ENCODE measurements at places on chromosomes 3 and 15. TPM values are rescaled to one million over a fixed set of nuclear protein-coding genes. Genes with fewer than 3 reads are reported as not detected.

DNA sequence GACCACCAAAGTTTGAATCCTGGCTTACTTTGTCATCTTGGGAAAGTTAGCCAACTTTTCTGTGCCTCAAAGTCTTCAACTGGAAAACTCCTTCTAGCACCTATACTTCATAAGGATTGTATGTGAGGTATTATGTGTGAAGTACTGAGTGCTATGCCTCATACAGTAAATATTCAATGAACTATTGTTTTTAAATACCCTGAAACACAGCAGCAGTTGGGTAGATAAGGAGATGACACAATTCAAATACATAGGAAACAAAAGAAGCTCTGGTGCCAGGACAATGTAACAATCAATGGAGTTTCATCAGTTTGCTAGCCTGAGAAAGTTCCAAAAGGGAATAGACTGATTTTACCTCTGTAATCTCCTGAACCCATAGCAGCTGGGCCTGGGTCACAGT is 43.3 kb downstream of the TUBGCP4 start:
- DNase-seq: no peak

Gene CFAP92
- total RNA-seq: 1.2 TPM

Gene TRH
- not detected for total RNA-seq

GRCh38 chr15:34696506-34696905 is 58.3 kb downstream of the GJD2 start:
- DNase-seq: no peak

- no peak for DNase-seq
These were observed 10.8 kb downstream of the SRP14 start for GRCh38 chr15:40028193-40028592.

- no peak for DNase-seq
These were observed 68.9 kb downstream of the DUT start for GRCh38 chr15:48400086-48400485.

DNA sequence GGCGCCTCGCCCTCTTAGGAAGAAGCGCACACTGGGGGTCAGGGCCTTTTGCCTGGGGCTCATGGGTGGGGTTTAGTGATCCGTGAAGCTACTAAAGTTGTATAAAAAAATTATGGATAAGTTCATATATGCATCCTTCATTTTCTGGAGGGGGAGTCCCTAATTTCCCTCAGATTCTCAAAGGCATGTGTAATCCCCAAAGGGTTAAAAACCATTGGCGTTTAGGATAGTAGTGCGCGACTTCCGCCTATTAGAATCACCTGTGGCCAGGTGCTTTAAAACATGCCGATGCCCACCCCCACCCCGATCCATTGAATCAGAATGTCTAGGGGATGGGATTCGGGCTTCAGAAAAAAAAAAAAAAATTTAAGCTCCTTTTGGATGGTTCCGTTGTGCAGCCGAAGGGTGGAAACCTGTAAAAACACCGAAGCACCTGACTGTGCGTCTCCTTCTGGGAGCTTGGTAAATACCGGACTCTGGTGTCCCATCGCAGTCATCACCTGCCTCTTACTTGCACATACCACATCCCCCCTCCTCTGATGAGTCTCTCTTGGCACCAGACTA is 570 bp downstream of the APH1B start:
- no peak for DNase-seq

- DNase-seq: no peak
These were observed 60.5 kb downstream of the GABRB3 start for GRCh38 chr15:26712335-26712734.

- DNase-seq: no peak
These were observed 21.1 kb upstream of the ATP8B4 start for GRCh38 chr15:50140098-50140497.

Gene CCDC39
- 0.58 TPM for total RNA-seq

GRCh38 chr3:111547631-111548030 is 5.6 kb downstream of the CD96 start:
- no peak for DNase-seq

DNA sequence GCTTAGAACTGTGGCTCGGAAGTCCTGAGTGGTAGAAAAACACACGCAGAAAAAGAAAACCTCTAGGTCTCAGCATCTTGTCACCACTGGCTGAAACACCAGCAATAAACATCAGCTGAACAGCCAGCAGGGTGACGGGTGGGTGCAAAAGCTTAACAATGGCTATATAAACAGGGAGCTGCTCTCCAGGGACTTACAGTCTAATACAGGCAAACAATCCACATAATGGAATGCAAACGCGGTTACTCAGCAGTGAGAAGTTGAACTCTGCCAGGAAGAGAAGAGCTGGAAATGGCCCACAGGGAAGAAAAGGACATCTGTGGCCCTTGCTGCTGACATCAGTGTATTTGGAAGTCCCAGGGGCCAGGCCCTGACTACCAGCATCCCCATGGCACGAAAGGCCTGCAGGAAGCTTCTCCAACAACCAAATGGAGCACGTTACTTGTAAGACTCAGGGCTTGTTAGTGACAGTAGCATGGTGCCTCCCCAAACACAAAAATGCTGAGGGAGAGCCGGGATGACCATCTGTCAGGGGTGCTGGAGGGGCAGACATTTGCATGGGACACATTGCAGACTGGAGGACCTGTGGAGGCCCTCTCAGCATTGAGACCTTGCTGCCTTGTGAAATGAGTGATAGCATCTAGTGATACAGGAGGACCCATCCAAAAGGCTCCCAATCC is 3.0 kb downstream of the HEG1 start:
- DNase-seq: no peak

- no peak for DNase-seq
These were observed 9.2 kb downstream of the SLTM start for GRCh38 chr15:58924327-58924726.

DNA sequence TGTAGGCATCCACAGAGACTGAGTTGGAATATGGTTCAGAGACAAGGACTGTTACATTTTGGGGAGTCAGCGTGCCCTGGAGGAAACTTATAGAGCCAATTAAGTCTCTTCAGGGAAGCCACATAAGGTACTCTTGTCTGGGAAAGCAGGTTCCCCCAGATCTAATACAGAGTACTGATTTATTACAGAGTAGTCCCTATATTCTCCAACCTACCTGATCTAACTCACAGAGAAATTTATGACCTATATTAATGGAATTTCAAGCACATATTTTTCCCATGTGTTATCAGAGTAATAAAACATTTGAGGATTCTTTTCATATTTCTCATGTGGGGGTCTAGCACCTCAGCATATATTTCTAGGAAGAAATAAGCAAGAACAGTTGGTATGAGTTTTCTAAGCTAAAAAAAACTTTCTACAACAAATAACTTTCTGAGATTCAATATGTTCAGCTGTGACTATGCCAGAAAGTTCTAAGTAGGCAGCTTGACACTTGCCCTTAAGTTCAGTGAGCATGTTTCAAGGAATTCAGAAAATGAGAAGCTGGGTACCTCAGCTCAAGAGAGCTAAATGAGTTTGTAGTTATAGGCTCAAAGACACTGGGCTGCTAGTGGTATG is 75.3 kb upstream of the COL8A1 start:
- DNase-seq: no peak

GRCh38 chr3:14921034-14921616 is 26.3 kb upstream of the NR2C2 start:
- peak; percentile 92 for DNase-seq

DNA sequence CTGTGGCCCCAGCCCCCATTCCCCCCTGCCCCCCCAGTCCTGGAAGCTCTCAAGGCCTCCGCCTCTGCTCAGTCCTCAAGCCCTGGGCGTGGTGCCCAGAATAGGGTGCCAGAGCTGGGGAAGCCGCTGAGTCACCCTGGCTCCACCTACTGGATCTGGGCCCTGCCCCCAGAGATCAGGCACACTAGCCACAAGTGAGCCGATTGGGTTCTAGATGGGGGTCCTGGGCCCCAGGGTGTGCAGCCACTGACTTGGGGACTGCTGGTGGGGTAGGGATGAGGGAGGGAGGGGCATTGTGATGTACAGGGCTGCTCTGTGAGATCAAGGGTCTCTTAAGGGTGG is 5.7 kb downstream of the EIF4G1 start:
- DNase-seq: peak; percentile 98

DNA sequence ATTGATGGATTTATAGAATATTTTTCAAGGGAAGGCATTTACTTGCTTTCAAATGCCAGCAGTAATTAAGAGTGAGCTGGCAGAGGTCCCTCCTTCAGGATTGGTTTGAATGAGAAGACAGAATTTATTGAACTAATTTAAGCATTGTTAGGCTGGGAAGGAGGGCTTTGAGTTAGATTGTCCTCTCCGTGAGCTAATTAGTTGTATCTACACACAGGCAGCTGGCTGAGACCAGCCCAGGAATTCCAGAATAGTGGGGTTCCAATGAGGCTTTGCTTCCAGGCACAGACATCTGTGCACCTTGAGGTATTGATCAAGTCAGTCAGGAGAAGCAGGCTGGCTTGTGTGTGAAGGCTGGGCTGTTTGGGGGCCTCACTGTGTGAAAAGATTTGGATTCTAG is 124.0 kb upstream of the WNT5A start:
- DNase-seq: no peak

DNA sequence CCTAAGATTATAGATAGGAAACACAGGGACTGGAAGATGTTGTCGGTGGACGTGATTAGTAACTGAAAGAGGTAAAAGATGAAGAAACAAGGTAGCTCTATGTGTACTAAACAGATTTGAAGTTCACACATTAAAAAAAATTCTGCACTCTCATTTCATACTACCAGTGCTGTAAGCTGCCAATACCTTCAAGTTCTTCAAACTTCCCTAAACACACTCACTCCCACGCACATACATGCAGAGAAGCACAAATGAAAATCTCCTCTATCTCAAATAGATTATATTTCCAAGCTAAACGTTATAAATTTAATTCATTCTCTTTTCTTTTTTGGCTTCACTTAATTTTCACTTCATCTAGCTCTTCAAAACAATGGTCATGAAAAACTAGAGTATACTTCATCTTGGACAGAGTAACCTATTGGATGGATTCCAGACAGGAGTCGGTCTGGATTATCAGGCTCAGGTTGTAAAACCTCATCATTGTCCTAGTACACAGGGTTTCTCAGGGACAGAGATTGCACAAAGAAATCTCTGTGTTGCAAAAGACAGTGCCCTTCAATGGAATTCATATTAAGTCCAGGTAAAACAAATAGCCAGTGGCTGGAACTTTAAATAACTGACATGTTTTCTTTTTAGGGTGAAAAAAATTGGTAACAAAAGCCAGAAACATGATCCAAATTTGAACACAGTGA is 408.1 kb upstream of the ZNF385D start:
- no peak for DNase-seq

GRCh38 chr3:12750223-12750622 is 8.8 kb downstream of the TMEM40 start:
- DNase-seq: no peak

DNA sequence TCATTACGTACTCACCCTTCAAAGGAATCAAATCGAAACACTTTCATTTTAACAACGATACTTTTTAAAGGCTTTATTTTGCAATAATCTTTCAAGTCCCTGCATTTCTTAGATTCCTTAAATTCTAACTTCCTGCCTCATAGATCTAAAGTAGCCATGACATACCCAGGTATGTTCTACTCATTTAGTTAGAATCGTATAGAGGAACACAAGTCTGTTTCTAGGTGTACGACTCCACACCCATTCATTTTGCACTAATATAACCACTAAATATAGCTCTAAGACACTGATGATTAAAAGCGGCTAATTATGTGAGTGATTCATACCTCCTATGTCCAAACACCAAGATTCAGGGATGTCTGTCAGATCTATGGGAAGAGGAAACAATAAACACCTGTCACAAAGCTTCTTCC is 1.3 kb downstream of the ATP13A3 start:
- no peak for DNase-seq

GRCh38 chr3:65035246-65035645 is 347.4 kb upstream of the ADAMTS9 start:
- no peak for DNase-seq

GRCh38 chr3:197219619-197220018 is 78.8 kb downstream of the DLG1 start:
- DNase-seq: no peak

DNA sequence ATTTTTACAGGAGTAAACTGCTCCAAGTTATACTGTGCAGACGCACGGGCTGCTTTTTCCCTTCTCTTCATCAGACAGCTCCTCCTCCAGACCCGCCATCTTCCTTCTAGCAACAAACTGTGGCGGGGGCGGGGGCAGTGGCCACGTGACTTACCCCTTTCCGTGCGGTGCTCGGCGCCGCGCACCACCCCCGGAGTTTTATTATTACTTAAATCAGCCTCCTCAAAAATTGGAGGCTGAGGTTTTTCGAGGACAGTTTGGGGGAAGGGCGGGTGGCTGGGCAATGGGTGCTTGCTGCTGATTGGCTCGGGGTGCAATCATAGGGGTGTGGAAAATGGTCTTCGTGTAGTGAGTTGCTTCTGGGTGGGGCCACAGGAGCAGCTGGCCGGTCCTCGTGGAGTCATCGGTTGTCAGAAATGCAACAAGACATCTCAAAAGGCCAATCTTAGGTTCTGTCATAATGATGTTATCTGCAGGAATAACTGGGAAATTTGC is 77.1 kb upstream of the MFGE8 start:
- DNase-seq: no peak

GRCh38 chr3:73874606-73875369 is 250.0 kb upstream of the PDZRN3 start:
- no peak for DNase-seq

DNA sequence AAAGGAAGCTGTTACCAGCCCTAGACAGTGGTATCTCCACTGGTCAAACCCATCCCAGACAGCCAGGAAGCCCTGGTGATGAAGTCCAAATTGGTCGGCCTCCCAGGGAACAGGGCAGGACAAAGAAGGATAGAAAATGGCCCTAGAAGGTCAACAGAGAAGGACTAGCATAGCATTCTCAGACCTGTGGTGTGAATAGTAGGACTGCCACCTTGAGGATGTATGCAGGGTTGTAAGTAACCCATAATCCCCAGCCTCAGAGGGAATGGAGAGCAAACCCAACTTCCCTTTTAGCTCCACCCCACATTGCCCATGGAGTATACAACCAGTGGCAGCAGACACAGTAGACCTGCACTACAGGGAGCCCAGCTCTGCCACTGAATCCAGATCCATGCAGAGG is 68.6 kb upstream of the EIF1B start:
- no peak for DNase-seq

Gene RASA2
- 49.3 TPM for total RNA-seq

All from sciatic nerve (tissue), 2 donors.